ENCODE measurements at places on chromosomes 5 and 9.
A peak's percentile ranks its signal among the peaks of the same experiment; 100 is the strongest.

DNA sequence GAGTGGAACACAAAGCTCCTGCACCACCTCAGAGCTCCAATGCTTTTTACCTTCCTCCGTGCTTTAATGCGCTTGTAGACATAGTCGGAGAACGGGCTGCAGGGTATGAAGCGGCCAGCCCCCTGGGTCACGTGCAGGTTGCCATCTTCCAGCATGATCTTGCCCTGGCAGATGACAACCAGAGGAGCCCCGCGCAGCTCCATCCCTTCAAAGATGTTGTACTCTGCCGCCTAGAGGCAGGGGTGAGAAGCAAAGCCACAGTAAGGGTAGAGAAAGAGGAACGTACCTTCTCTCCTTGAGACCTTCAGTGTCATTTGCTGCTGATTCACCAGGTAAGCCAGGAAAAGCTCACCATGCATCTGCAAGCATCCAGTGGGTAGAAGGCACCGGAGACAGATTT is 112.3 kb downstream of the DPYSL3 start:
- DNase-seq, result no peak

- DNase-seq, result no peak
Measured at GRCh38 chr9:113352411-113352810, 3.1 kb downstream of the BSPRY start.

GRCh38 chr5:121851643-121852574 is at the start of gene FTMT:
Gene FTMT (plus strand): TSS chr5:121851882. CDS start chr5:121851964, 82 bp downstream.
- DNase-seq, result no peak

GRCh38 chr5:102762095-102762534 is 7.0 kb downstream of the PAM start:
- DNase-seq, result peak; percentile 75

DNA sequence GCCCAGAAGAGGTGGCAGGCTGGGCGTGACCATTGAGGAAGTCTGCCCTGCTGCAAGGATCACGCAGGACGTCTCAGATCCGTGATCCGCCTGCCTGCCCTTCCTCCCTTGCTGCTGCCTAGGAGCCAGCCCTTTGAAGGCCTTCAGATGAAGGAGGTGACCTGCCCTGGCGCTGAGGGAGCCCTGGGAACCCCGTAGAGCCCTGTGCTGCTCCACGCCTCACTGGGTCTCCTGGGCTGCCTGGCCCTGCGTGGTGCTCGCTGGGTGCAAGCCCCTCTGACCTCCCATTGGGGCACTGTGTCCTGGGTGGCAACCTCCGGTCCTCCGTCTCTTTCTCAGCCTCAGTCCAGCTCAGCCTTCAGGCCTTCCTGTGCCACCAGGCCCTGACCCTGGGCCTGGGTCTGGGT is 295.3 kb upstream of the IRX4 start:
- DNase-seq, result no peak

Measured in activated CD4-positive, alpha-beta T cell treated with anti-CD3 and anti-CD28 coated beads, Interleukin-10, Interleukin-2, amounts not matched to agents 100 ng/mL and 50 ng/mL, durations not matched to agents 16 hours and 8 hours (primary cell).